Glutamatergic neuron (in vitro differentiated cells): ENCODE measurements at places on chromosomes 5 and 9. TPM values are rescaled to one million over a fixed set of nuclear protein-coding genes. Genes with fewer than 3 reads are reported as not detected.

Gene MYMK
- total RNA-seq = not detected

Gene S100Z
- not detected for total RNA-seq

Gene COL23A1
- 2.9 TPM for total RNA-seq

Gene PTGDS
- total RNA-seq = not detected

Gene PCDHGA5
- 4.6 TPM for total RNA-seq

GRCh38 chr9:88692827-88693226, 157.8 kb downstream of the NXNL2 start:
- no peak for DNase-seq

DNA sequence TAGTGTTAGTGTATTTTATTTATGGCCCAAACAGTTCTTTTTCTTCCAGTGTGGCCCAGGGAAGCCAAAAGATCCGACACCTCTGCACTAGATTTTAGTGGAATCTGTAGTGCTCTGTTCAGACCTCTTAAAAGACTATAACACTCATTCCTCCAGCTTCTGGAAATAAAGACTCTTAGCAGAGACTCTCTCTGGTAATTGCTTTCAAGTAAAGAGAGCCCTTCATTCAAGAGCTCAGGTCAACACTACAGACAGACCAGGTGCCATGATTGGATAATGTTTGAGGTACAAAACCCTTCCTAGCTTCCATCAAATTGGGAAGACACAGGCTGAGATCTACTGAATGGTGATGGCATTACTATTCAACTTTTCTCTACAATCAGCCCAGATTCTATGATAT, 255.8 kb downstream of the PRDM9 start:
- DNase-seq = no peak

GRCh38 chr5:68033961-68034571, 181.5 kb upstream of the PIK3R1 start:
- no peak for DNase-seq

GRCh38 chr5:107430071-107430625, 240.6 kb downstream of the EFNA5 start:
- DNase-seq = no peak

DNA sequence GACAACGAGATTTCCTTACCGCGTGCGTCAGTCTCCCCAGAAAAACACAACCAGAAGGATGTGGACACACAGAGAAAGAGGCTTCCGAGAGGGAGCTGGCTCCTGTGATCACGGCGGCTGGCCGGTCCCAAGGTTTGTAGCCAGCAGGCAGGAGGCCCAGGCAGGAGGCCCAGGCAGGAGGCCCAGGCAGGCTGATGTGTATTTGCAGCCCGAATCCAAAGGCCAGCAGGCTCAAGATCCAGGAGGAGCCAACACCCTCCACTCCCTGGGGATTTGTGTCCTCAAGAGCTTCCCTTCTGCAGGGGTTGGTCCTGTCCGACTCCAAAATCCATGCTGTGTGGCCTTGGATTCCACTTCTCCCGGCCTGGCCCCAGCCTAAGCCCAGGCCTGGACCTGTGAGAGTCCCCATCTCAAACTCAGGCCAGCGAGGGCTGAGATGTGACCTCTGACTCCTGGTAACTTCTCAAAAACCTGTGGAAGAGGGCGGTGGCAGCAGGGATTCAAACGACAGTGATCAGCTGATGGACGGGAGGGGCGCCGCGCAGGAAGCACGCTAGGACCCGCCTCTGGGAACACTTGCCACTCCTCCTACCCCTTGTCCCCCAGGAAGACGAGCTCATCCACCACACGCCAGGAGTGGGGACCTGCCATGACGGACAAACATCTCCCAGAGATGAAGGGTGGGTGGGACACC, 75.0 kb upstream of the PPP1R26 start:
- DNase-seq = no peak

DNA sequence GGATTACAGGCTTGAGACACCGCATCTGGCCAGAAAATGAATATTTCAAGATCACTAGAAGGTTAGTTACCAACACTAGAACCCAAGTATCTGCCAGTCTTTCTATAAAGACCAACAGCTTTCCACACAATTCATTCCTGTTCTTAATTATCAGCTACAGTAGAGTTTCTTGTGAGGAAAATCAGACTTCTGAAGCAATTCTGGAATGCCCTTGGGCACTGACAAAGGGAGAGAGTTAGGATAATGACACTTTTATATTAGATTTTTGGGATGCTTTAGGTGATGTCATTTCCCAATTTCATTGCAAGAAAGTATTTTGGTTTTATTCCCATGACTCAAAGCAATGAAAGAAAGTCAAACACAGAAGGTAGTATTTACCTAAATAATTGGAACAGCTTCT, 497.0 kb upstream of the TUSC1 start:
- no peak for DNase-seq
